Mucosa of descending colon (tissue), 3 donors: ENCODE measurements at places on chromosomes 1 and 21.

GRCh38 chr1:116514708-116515525 lies 55.9 kb downstream of the CD58 start:
- no peak for DNase-seq

DNA sequence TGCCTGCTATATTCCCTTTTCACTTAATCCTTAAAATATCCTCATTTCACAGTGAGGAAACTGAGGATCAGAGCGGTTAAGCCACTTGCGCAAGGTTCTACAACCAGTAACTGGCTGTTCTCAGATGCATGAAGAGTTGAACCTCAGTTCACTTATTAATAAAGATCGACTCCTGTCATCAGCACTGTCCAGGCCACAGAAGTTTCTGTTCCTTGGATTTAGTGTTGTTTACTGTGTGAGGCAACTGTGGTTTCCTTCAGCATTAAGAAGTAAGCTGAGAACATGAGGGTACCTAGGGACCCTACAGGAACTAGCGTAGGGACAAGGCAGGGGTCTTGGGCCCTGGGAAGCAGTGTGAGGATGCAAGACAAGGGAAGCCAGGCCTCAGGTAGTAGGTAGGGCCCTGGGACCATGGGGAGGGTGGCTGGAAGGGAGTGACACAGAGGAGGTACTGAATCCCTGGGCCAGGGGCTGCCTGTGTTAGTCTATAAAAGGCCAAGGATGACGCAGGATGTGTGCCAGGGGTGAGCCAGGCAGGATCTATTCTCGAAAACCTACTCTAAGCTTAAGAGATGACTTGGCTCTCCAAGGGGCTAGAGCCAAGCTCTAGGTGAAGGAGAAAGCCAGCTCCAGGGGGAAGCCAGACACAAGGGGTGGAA lies 181.2 kb upstream of the CSF3R start:
- no peak for DNase-seq

DNA sequence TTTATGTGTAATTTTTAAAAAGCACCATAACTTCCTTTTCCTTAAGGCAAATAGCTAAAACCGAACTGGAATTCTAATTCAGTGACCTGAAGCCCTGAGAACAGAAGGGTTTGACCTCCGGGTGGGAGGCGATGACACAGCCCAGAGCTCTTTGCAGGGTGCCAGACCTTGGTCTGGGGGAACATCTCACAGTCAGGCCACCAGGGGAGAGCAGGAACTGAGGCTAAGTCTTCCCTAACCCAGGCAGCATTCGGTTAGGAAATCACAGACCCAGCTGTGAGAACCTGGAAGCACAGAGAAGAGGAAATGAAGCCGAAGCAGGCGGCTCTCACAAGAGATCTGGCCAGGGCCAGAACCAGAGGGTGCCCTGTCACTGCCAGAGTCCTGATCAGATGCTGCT lies 444.8 kb downstream of the TTLL7 start:
- DNase-seq, result no peak

- peak; percentile 58 for DNase-seq
These were observed 16.7 kb upstream of the LYST start for GRCh38 chr1:235883261-235883927.

- no peak for DNase-seq
These were observed 19.9 kb downstream of the REG4 start for GRCh38 chr1:119791377-119791776.

DNA sequence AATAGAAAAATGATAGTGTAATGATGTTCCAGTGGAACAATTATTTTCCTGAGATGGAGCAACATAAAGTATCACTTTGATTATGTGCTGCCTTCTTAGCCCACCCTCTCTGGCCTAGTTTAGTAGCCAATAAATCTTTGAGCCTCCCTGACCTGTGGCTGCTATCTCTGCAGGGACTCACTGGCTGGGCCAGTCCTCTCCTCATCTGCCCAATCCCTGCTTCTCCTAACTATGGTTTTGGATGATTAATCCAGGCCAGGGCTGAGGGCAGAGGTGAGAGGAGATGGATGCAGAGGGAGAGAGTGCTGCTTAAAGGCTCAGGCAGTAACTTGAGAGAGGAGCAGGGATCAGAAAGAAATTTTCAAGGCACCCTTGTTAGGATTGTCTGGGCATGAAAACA lies 89.0 kb upstream of the CD34 start:
- DNase-seq, result no peak

DNA sequence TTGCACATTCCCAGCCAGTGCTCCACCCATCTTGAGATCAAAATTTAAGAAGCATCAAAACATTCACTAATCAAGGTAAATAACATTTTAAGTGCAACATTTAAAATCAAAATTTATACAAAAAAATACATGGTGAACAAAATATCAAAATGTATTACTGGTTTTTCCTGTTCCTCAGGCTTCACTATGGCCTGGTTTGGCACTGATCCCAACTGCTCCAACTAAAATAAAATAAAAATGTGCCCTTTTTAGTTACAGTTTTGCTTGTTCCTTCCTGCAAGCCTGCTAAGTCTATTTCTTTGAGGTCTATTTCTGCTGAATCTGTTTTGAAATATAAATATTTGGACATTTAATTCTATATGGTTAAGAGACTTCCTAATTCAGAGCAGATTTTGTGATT lies 54.9 kb downstream of the ADAMTS1 start:
- peak; percentile 17 for DNase-seq

DNA sequence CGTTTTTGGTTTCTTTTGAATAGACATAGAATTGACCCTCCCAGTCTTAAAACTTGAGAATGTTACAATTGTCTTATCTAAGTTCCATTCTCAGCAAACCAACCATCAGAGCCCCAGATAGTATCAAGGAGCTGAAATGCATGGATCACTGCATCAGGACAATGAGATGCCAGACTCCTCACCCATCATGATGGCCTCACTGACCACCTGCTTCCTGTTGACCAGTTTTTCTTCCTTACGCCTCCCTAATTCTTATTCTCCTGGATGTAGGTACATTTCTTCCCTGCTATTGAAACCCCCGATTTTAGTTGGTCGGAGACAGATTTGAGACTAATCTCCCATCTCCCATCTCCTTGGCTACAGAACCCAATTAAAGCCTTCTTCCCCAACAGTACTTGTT lies 17.7 kb downstream of the MATN1 start:
- no peak for DNase-seq

DNA sequence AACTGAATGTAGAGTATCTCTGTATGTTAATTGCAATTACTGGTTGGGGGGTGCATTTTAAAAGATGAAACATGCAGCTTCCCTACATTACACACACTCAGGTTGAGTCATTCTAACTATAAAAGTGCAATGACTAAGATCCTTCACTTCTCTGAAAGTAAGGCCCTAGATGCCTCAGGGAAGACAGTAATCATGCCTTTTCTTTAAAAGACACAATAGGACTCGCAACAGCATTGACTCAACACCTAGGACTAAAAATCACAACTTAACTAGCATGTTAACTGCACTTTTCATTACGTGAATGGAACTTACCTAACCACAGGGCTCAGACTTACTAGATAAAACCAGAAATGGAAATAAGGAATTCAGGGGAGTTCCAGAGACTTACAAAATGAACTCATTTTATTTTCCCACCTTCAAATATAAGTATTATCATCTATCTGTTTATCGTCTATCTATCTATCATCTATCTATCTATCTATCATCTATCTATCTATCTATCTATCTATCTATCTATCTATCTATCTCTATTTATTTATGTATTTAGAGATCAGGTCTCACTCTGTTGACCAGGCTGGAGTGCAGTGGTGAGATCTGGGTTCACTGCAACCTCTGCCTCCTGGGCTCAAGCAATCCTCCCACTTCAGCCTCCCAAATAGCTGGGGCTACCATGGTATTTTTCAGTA lies 47.8 kb downstream of the CHML start:
- DNase-seq, result no peak
